ENCODE measurements at places on chromosomes 3 and 15. TPM values are rescaled to one million over a fixed set of nuclear protein-coding genes. Genes with fewer than 3 reads are reported as not detected.

Gene DAZL
- polyA plus RNA-seq: not detected

Gene THSD4
- 4.3 TPM for polyA plus RNA-seq

Gene RTP3
- 1.8 TPM for polyA plus RNA-seq

Gene KIF7
- 5.0 TPM for polyA plus RNA-seq

Gene SLC28A2
- 0.29 TPM for polyA plus RNA-seq

Gene ANKRD63
- polyA plus RNA-seq: 1.2 TPM

Gene DLL4
- polyA plus RNA-seq: 1.1 TPM

Gene HEXA
- 268 TPM for polyA plus RNA-seq

Gene IQCH
- 0.76 TPM for polyA plus RNA-seq

Gene DNAH12
- 0.60 TPM for polyA plus RNA-seq

Gene KBTBD8
- polyA plus RNA-seq: 2.1 TPM

Gene THPO
- 4.0 TPM for polyA plus RNA-seq

Gene TPRG1
- polyA plus RNA-seq: 1.2 TPM

Gene SLC9A9
- 4.3 TPM for polyA plus RNA-seq

Gene AADAC
- 30.5 TPM for polyA plus RNA-seq

DNA sequence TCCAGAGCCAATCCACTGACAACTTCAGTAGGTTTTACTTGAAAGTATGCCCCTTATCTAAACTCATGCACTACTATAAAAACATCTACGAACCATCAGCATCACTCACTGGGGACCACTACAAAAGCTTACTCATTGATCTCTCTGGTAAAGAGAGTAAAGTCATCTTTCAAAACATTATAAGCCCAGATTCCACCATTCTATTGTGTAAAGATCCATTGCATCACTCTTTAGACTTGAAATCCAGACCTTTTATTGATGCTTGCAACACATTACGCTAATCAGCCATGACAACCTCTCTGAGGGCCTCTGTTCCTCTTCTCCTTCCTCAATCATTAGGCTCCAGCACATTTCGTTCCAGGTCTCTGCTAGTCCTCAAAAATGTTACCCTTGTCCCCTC lies 248.9 kb upstream of the WNT5A start:
- DNase-seq: no peak

- DNase-seq: no peak
Measured at GRCh38 chr15:73632670-73633058, 525 bp downstream of the NPTN start.

GRCh38 chr3:9036404-9037131 lies 73.3 kb upstream of the RAD18 start:
- peak; percentile 33 for DNase-seq

DNA sequence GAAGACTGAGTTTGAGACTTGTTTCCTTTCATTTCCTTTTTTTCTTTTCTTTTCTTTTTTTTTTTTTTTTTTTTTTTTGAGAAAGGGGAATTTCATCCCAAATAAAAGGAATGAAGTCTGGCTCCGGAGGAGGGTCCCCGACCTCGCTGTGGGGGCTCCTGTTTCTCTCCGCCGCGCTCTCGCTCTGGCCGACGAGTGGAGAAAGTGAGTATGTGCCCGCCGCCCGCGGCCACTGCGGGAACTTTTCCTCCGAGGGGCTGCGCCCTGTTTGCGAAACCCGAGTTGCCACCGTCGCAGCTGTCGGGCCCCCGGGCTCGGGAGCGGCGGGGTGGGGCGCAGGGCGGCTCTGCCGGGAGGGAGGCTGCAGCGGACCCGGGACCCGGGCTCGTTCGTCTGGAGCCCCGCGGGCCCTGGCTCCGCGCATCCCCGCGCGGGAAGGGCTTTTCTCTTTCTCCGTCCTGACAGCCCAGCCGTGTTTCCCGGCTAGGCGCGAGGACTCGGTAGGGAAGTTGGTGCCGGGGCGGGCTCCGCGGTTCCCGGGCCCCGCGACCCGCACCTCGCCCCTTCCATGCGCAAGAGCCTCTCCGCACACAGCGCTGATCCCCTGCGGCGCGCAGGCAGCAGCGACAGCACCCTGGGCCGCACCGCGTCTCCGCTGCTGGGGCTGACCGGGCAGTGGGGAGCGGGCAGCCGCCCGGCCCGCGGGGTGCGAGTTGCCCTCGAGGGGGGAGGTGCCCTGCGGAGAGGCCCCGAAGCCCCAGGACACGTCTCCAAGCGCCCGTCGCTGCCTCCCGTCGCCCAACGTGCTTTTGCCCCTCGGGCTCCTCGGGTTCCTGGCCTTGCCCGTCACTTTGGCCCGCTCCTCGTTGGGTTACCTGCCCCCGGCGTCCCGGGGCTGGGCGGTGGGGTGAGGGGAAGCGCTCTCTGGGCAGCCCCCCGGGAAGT lies 1.4 kb downstream of the IGF1R start:
- DNase-seq: peak; percentile 66

- DNase-seq: no peak
Measured at GRCh38 chr3:60456180-60456579, 795.1 kb downstream of the FHIT start.

GRCh38 chr3:194596906-194597305 lies 36.3 kb downstream of the TMEM44 start:
- DNase-seq: peak; percentile 2

DNA sequence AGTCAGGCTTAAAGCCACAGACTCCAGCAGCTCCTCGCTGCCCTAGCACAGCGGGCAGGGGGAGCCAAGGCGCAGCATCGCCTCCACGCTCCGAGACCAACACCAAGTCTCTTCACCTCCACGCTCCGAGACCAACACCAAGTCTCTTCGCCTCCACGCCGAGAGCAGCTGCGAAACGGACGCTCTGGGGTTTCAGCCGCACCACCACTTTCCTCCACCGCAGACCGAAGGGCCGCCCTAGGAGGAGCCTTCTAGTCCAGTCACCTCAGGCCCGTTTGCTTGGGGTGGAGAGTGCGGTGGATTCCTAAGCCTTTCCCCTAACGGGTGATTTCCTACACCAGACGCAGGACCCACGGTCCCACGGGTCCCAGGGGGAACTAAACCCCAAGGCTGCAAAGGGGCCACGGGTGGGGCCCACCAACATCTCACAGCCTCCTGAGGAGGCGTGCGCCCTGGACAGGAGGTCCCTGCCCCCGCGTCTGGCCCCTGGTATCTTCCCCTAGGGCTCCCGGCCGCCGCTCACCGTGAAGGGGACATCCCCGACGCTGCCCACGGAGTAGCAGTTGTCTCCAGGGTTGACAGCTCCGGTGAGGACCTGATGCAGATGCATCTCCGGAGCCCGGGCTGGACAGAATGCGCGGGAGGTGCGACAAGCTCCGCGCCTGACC lies 501 bp downstream of the DMXL2 start:
- peak; percentile 68 for DNase-seq

GRCh38 chr3:119613201-119613600 lies 15.5 kb downstream of the PLA1A start:
- DNase-seq: no peak

GRCh38 chr3:192445770-192446644 lies 281.3 kb downstream of the FGF12 start:
- no peak for DNase-seq

DNA sequence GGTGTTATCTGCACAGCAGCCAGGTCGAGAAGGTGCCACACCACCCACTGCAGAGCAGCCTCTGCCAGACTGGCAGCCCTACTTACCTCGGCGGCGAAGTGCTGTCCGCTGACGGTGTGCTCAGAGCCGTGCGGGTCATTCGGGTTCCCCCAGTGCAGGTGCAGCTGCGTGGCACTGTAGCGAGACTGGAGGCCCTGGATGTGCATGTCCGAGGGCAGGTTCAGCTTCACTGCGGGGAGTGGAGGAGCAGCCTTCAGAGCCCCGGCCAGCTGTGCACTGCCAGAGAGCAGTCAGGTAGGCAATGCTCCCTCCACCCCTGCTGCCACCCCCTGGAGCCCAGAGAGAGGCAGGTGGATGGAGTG lies 36.3 kb downstream of the CA12 start:
- no peak for DNase-seq

DNA sequence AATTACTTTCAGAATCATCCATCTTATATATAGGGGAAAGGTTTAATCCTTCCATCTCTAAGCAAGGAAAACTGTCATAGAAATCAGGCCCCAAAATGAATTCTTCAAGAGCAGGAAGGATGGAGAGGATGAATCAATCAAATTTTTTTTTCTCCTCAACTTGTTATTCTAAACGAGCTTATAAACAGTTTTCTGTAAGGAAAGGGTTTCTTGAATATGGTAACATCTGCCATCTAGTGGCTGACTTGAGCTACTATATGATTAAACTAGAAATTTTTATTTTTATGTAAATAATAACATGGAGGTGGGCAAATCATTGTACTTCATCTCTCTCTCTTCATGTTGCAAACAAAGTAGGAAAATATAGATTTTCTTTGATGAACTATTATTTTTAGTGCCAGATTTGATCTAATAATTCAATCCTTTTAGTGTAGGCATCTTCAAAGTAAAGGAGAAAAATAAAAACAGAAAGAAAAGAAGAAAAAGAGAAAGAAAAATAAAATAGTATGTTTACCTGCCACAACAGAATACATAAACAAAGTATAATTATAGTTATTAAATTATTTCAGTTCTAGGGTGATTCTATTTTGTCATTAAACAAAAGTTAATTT lies 146.6 kb downstream of the SERPINI1 start:
- peak; percentile 64 for DNase-seq

DNA sequence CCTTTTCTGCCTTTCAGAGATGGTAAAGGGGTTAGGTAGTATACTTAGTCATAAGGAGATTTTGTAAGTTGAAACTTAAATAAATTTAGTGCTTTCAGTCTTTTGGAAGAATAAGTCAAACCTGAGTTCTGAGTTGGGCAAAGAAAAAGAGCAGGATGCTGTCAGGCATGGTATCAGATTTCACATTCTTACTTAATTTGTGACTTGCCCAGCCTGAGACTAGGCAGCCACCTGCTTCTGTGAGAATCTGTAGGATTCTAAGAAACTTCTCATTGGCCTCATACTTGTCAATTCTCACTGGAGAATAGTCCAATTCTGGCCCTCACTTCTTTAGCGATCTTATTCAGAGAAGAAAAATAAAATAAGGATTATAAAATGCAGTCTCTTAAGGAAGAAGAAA lies 577.5 kb downstream of the DIPK2A start:
- no peak for DNase-seq

DNA sequence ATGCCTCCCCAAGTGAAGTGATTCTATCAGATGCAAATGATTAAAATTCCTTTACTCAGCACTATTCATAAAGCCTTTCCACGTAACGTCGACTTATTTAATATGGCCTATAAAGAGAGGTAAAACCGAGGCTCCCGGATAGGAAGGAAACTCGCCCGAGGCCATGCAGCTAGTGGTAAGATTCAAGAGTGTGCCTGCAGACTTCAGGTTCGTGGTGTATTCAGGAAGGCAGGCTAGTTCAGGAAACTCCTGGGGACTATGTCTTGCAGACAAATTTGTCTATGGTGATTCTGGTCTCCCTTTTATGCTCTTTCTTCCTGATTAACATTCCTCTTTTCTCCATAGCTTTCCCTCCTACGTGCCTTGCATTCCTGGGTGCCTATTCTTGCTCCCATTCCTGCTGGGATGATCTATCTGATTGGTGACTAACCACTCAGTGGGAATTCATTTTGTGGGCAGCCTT lies 150.7 kb downstream of the SST start:
- DNase-seq: no peak

GRCh38 chr3:194270627-194271459 lies 80.3 kb downstream of the CPN2 start:
- DNase-seq: peak; percentile 64

GRCh38 chr3:124763644-124764358 lies 33.5 kb downstream of the UMPS start:
- no peak for DNase-seq

- no peak for DNase-seq
Measured at GRCh38 chr3:132342610-132343009, 25.4 kb downstream of the ACP3 start.

DNA sequence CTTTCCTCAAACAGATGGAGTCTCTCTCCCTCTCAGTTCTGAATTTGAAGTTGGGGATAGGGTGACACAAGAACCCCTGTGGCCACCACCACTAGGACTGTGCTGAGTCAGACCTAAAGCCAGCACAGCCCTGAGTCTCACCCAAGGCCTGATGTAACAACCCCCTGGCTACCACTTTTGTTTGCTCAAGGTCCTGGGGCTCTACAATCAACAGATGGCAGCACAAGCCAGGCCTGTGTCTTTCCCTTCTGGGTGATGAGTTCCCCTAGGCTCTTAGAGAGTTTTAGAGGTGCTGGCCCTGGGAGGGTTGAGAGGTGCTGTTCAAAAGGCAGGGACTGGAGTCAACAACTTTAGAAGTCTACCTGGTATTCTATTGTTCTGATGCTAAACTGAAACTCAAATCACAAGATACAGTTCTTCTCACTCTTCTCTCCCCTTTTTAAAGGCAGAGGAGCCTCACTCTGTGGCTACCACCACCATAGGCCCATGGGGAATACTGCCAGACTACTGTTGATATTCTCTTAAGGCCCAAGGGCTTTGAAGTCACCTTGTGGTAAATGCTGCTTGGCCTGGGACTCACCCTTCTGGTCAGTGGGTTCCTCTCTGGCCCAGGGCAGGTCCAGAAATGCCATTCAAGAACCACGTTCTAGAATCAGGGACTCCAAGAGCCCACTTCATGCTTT lies 6.5 kb downstream of the OR5K4 start:
- DNase-seq: no peak

GRCh38 chr3:12484983-12485327 lies 675 bp downstream of the TSEN2 start:
- no peak for DNase-seq

- DNase-seq: no peak
Measured at GRCh38 chr15:51688863-51689262, 7.6 kb downstream of the SCG3 start.

- DNase-seq: no peak
Measured at GRCh38 chr3:14802381-14802731, 16.4 kb upstream of the FGD5 start.

- DNase-seq: no peak
Measured at GRCh38 chr3:71152039-71152891, 431.3 kb downstream of the FOXP1 start.

GRCh38 chr3:182717216-182717615 lies 76.1 kb upstream of the ATP11B start:
- peak; percentile 37 for DNase-seq

DNA sequence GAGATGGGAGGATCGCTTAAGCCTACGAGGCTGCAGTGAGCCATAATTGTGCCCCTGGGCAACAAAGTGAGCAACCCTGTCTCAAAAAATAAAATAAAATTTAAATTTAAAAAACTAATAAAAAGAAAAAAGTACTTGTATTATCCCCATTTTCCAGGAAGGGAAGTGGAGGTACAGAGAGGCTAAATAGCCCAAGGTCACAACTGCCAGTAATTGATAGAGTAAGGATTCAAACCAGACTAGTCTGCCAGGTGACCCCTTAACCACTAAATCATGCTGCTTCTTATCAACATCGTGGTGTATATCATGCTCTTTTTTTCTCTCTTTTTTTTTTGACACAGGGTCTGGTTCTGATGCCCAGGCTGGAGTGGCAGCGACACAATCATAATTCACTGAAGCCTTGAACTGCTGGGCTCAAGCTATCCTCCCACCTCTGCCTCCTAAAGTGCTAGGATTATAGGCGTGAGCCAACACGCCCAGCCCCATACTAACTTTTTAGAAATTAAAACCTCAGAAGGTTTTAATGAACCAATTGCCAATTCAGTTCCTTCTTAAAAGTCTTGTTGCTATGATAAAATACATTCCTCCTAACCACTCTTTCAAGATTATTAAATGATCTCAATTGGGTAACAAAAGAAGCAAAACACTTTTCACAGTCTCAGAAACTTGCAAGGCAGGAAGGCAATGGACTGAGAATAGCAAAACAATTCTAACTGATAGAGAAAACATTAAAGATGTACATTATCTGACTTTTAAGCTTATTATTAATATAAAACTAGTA lies 30.5 kb downstream of the HERC1 start:
- DNase-seq: no peak

- no peak for DNase-seq
Measured at GRCh38 chr3:58840949-58841348, 174.4 kb upstream of the FAM3D start.

GRCh38 chr3:168312984-168313383 lies 217.3 kb upstream of the GOLIM4 start:
- no peak for DNase-seq

GRCh38 chr3:72487078-72487765 lies 361.0 kb downstream of the SHQ1 start:
- DNase-seq: peak; percentile 82

Measured in hepatocyte (in vitro differentiated cells).